Tongue (tissue), 3 donors: ENCODE measurements at places on chromosomes 16 and 17. TPM values are rescaled to one million over a fixed set of nuclear protein-coding genes. Genes with fewer than 3 reads are reported as not detected.

ZKSCAN2 gene
- total RNA-seq, result 6.5 TPM

GFAP gene
- 1.7 TPM for total RNA-seq

UTS2R gene
- total RNA-seq, result 5.8 TPM

ANKRD40CL gene
- total RNA-seq, result not detected

G6PC3 gene
- 7.8 TPM for total RNA-seq

CYBA gene
- total RNA-seq, result 44.0 TPM

GINS3 gene
- total RNA-seq, result 4.3 TPM

CD79B gene
- 7.7 TPM for total RNA-seq

EVPL gene
- total RNA-seq, result 42.3 TPM

CASKIN1 gene
- 1.0 TPM for total RNA-seq

FAHD1 gene
- 45.4 TPM for total RNA-seq

KRT28 gene
- total RNA-seq, result not detected

ZNF598 gene
- 15.2 TPM for total RNA-seq

YPEL3 gene
- total RNA-seq, result 10.4 TPM

TLK2 gene
- 58.4 TPM for total RNA-seq

CHST6 gene
- 2.1 TPM for total RNA-seq

PTGES3L gene
- 61.5 TPM for total RNA-seq

KRTAP4-3 gene
- not detected for total RNA-seq

CCL1 gene
- not detected for total RNA-seq

FBXW10 gene
- total RNA-seq, result 0.31 TPM

ZFPM1 gene
- 0.41 TPM for total RNA-seq

GJD3 gene
- 0.82 TPM for total RNA-seq

C16orf54 gene
- 0.72 TPM for total RNA-seq

CENPV gene
- 27.2 TPM for total RNA-seq

KRT15 gene
- 633 TPM for total RNA-seq

PRSS21 gene
- total RNA-seq, result not detected

WNT9B gene
- total RNA-seq, result not detected

MYH11 gene
- 33.7 TPM for total RNA-seq

MYH13 gene
- total RNA-seq, result 1.4 TPM

KRTAP16-1 gene
- total RNA-seq, result not detected

HSDL1 gene
- total RNA-seq, result 25.3 TPM

PRKCB gene
- 6.7 TPM for total RNA-seq

GUCY2D gene
- not detected for total RNA-seq

NEUROD2 gene
- total RNA-seq, result not detected

SLC35G6 gene
- total RNA-seq, result not detected

MYH8 gene
- total RNA-seq, result 4,616 TPM

SSTR5 gene
- 0.72 TPM for total RNA-seq

TMEM204 gene
- 19.3 TPM for total RNA-seq

PABPN1L gene
- not detected for total RNA-seq

MSLN gene
- 5.3 TPM for total RNA-seq

LRRC75A gene
- 6.2 TPM for total RNA-seq

NLGN2 gene
- total RNA-seq, result 9.3 TPM

FBXL16 gene
- total RNA-seq, result 1.3 TPM

CCDC78 gene
- 1.4 TPM for total RNA-seq

CCL3 gene
- total RNA-seq, result 2.8 TPM

CD7 gene
- 0.72 TPM for total RNA-seq

HAPSTR1 gene
- total RNA-seq, result 83.2 TPM

C16orf95 gene
- total RNA-seq, result 2.3 TPM
